ENCODE measurements at places on chromosomes 6 and 20. TPM values are rescaled to one million over a fixed set of nuclear protein-coding genes. Genes with fewer than 3 reads are reported as not detected.

The LCA5 gene
- total RNA-seq, result 2.0 TPM

The ARMC2 gene
- total RNA-seq, result 0.72 TPM

The NOTCH4 gene
- total RNA-seq, result 2.2 TPM

The PRL gene
- not detected for total RNA-seq

The MOXD1 gene
- 10.6 TPM for total RNA-seq

The SPDEF gene
- not detected for total RNA-seq

The C6orf58 gene
- total RNA-seq, result not detected

The SOX12 gene
- total RNA-seq, result 1.1 TPM
